ENCODE measurements at places on chromosomes 3 and 15.

DNA sequence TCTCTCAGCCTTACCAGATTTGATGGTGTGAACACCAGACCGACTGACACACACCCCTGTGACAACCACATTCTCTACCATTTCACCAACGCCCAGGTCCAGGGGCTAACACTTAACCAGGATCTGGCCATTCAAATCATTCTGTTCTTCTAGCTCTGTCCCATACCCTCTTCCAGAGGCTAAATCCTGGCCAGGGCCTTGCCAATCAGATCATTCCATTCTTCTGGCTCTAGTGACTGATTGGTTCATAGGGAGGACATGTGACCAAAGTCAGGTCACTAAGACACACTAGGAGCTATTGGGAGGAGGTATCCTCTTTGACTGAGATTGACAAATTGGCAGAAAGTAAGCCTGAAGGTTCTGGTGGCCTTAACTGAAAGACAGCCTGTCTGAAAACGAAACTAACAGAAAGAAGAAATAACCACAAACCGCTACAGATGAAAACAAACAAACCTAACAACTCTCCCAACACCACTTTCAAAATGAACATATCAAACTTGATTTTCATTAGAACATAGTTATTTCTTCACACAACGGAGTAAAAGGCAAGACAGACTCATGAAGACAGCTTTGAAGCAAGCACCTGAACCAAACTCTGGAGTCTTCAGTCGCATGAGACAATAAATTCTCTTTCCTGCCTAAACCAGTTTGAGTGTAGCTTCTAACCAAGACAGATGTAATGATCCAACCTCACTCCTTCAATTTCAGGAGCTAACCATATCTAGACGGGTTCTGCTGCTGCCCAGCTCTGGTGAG is 68.5 kb downstream of the TRANK1 start:
- DNase-seq, result peak; percentile 64

GRCh38 chr15:75176396-75176761 is 25.3 kb upstream of the C15orf39 start:
- DNase-seq, result no peak

DNA sequence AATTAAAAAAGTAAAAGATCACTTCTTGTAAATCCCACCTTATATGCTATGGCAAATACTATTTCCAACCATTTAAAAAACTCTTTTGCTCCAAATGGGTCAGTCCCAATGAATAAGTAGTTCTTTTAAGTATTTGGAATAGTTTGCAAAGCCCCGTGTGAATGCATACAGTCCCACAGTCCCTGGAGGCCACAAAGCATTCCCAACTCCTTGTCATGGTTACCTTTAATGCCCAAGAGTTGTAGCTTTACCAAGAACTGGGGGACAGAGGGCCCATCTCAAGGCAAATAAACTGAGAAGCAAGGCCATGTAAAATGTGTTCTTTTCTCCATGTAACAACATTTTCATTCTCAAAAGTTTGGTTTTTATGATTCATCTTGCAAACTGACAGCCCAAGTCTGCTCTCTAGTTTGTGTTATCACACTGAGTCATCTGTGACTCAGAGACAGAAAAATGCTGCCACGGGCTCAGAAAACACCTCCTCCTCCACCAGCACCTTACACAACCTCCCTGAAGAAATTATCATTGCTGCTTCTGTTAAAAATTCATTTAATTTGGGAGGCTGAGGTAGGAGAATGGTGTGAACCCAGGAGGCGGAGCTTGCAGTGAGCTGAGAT is 336.2 kb downstream of the ERC2 start:
- no peak for DNase-seq

- no peak for DNase-seq
Measured at GRCh38 chr15:89864958-89865739, 28.6 kb downstream of the AP3S2 start.

DNA sequence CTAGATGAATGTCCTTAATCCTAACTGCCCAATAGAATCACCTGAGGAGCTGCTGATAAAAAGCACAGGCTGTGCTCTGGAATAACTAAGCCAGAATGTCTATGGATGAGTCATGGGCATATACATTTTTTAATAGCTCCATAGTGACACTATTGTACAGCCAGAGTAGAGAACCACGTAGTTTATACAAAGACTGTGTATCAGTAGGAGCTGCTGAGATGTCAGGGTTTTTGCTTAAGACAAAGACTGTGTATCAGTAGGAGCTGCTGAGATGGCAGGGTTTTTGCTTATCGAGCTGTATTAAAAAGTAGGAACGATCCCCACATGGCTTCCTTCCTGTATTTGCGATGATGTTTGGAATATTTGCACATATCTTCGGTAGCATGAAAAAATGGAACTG is 137.4 kb downstream of the SV2B start:
- no peak for DNase-seq

GRCh38 chr3:88773766-88774165 is 333.7 kb upstream of the EPHA3 start:
- DNase-seq, result no peak

Measured in CD8-positive, alpha-beta memory T cell (primary cell).